ENCODE measurements at places on chromosomes 6 and 20.
A peak's percentile ranks its signal among the peaks of the same experiment; 100 is the strongest.

- DNase-seq: no peak
Measured at GRCh38 chr6:158503222-158503621, 56.7 kb upstream of the TMEM181 start.

DNA sequence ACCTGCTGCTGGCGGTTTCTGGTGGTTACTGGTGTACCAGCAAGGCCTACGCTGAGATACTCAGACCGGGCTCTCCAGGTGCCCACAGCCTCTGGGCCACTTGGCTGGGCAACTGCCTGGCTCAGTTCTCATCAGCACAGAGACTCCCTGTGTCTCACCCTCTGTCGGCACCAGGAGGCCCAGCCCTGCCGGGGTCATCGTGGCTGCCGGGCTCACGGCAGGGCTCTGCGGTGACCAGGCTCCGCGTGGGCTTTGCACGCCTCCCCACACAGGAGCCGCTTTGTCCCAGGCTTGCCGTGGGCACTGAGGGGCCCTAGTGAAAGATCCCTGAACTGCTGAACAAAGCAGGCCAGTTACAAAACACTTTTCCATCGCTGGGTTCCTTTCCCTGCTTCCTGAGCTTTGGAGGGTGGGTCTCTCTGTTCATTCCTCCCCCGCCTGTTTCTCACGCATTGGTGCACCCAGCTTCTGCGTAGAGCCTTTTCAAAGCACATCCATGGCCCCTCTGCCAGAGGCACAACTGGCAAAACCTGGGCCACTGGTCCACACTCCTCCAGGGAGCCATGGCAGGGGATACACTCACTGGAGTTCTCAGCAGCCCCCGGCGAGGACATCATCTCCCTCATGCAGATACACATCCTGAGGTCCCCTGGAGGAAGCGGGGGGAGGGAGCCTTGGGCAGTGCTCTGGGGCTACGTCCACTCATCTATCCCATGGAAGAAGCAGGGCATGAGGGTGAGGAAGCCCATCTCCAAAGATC is 117.0 kb downstream of the NFATC2 start:
- no peak for DNase-seq

- DNase-seq: no peak
Measured at GRCh38 chr6:87699576-87699975, 2.5 kb downstream of the AKIRIN2 start.

- DNase-seq: no peak
Measured at GRCh38 chr6:110554966-110555460, 78.6 kb upstream of the SLC22A16 start.

DNA sequence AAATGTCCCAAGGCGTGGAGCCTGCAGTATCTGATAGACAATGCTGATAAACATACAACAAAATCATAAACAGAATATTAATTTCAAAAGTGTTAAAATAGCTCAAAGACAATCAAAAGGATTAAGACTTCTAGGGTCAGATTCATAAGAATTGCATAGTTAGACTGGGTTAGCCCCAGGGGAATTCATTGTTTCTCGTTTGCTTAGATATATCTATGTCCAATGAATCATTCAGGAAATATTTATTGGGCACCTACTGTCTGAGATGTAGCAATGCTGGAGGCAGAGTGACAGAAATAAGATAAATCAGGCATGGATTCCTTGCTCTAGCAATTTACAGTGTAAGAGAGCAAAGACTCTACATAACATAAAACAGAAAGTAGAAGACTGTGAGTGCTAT is 124.4 kb upstream of the PRL start:
- DNase-seq: no peak

DNA sequence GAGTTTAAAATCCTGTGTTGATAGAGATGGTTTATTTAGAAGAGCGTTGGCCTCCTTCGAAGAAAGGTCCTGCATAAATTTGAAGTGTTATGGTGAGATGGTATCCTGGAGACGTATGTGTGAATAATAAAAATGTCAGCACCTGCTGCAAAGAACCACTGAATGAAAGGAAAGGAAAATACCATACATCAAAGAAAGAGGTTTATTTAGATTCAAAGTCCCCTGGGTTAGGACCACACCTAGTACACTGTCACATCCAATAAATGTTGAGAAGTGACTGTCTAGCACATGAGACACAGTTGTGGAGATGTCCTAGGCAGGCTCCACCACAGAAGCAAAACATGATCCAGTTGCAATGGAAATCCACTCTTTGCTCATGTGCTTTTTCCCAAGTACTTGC is 214.7 kb downstream of the PAX1 start:
- no peak for DNase-seq

- no peak for DNase-seq
Measured at GRCh38 chr6:56914798-56915658, 39.9 kb upstream of the BEND6 start.

GRCh38 chr20:31608251-31608945 is 3.3 kb downstream of the ID1 start:
- no peak for DNase-seq

GRCh38 chr6:22343864-22344263 is 47.0 kb upstream of the PRL start:
- no peak for DNase-seq

GRCh38 chr6:33288141-33288920 is 708 bp downstream of the WDR46 start:
- DNase-seq: no peak

DNA sequence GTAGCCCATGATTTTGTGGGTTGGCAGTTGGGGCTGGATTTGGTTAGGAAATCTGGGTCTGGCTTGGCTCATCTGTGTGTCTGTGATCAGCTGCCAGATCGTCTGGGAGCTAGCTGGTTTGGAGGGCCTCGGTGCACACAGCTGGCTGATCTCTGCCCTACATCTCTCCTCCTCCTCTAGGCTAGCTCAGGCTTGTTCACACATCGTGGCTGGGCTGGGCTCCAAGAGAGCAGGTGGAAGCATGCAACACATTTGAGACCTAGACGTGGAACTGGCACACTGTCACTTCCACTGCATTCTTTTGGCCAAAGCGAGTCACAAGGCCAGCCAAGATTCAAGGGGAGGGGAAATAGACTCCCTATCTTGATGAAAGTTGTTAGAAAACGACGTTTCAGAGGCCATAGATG is 15.9 kb downstream of the NDUFAF5 start:
- no peak for DNase-seq

- DNase-seq: no peak
Measured at GRCh38 chr6:129969064-129969463, 49.3 kb upstream of the L3MBTL3 start.

DNA sequence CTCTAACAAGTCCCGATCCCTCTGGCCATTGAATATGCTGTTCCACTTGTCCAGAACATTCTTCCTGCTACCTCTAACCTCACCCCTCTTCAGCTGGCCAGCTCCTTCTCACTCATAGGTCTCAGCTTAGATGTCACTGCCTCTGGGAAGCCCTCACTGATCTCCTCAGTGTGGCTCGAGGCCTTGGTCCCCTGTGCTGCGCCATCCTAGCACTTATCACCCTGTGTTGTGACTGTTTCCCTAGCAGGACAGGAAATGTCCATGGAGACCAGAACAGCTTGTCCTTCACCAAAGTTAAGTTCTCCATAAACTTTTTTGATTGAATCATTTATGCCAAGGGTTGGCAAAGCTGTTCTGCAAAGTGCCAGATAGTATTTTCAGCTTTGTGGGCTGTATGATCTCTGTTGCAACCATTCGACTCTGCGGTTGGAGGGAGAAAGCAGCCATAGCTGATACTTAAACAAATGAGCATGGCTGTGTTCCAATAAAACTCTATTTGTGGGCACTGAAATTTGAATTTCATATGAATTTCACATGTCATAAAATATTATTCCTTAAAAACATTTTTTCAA is 6.5 kb upstream of the BNIP5 start:
- no peak for DNase-seq

DNA sequence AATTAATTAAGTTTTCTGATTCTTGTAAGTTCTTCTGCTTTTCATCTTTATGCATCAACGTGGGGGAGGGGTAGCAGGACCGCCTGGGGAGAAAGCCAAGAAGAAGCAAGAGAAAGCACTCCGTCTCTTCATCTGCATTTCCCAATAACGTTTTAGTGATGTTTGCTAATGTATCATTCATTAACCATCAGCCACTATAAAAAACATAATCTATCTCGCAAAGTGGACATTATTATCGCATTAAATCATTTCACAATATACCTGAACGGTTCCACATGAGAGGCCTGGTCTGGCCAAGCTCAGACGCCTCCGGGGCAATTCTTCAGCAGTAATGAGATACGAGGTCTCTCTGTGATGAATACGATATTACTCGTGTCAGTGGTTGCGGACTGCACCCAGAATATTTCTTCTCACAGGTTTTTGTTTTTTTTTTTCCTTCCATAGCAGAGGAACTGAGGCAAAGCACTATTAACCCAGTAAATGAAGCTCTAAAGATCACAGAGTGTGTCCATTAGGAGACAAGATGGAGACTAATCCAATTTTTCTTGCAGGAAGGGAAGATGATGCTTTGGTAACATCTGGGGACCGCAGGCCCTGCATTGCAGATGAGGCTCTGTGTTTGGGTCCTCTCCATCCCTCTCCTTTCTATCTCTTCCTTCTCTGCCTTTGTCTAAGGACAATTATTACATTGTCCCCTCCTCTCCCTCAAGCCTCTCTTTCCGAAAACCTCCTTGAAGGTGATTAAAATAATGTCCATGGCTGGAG is 156.1 kb downstream of the SLC35B3 start:
- no peak for DNase-seq

GRCh38 chr6:85866370-85866730 is 223.7 kb upstream of the SYNCRIP start:
- no peak for DNase-seq

DNA sequence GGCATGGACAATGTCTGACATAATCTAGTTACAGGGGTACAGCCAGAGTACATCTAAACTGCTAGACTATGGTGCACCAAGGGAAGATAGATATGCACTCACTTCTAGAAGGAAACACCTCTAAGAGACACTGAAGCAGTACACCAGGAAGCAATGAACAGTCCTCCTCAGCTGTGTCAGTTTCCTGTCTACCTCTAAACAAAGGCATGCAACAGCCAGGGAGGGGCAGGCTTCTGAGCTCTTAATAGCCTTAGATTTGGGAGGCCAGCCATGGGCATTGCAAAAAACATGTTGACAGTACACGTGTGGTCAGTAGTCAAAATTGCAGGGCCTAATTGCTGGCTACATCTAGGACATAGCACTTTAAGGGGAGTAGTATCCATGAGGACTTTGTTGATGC is 21.4 kb downstream of the CRYBG1 start:
- DNase-seq: no peak

DNA sequence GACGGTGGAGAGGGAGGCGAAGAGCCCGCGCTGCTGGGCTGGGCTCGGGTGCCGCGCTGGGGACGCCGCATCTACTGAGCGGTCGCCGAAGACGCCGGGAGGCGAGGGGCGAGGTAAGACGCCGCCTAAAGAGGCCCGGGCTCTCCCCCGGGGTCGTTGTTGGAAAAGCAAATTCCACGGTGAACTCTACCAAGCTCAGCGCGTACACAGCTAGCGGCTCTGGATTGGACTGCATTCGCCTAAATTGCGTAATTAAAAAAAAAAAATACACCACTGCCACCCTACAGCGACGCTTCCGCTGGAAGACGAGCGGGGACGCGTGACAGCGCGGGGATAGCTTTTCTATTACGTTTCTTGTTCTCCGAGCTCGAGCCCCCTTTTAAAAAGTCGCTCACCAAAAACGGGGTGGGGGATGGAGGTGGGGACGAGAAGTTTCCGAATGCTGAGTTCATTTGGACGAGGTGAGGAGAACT is 92.0 kb upstream of the PRDM1 start:
- DNase-seq: peak; percentile 53

DNA sequence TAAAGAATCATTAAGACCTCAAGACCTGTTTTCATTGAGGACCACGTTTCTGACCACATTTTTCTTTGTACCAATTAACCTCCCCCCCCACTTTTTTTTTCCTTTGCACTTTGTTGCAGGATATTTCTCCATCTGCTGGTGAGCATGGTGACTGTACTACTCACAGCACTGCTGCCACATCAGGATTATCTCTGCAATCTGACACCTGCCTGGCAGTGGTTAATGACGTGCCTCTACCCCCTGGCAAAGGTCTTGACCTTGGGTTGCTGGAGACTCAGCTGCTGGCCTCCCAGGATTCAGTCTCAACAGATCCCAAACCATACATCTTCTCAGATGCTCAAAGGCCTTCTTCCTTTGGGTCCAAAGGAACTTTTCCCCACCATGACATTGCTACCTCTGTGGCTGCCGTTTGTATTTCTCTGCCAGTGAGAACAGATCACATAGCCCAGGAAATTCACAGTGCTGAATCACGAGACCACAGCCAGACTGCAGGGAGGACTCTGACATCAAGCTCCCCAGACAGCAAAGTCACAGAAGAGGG is 46.6 kb upstream of the EDN3 start:
- DNase-seq: peak; percentile 33

- DNase-seq: no peak
Measured at GRCh38 chr6:5930143-5930770, 76.5 kb downstream of the NRN1 start.

DNA sequence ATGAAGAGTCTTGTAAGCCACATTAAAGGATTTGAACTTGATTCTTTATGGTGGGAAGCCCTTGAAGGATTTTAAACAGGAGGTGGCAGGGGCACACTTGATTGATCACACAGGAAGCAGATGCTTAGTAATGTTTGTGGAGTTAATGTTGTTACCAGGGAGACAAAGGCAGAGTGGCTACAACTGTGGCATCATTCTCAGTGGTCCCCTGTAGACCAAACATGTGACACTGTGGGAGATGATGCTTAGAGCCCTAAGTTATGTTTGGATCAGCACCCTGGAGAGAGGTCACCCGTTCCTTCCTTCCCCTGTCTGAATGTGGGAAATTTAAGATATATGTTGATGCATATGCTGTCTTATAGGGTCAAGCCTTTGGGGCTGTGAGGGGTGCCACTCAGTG is 53.2 kb downstream of the EIF2S2 start:
- peak; percentile 7 for DNase-seq

DNA sequence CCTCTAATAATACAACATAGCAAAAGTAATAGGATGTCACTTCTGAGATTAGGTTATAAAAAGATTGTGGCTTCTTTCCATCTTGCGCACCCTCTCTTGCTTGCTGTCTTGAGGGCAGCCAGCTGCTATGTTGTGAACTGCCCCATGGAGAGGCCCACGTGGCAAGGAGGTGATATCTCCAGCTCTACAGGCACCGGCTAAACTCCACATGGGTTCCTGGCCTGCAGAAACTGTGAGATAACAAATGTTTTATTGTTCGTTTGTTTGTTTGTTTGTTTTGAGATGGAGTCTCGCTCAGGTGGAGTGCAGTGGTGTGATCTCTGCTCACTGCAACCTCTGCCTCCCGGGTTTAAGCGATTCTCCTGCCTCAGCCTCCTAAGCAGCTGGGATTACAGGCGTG is 38.0 kb downstream of the CD40 start:
- no peak for DNase-seq
